Stimulated activated CD8-positive, alpha-beta memory T cell treated with anti-CD3 and anti-CD28 coated beads, Interleukin-7, amount 100 ng/mL, for 4 hours (primary cell): ENCODE measurements at places on chromosomes 4 and X.

GRCh38 chr4:96730432-96730831, 890.5 kb downstream of the PDHA2 start:
- no peak for DNase-seq

DNA sequence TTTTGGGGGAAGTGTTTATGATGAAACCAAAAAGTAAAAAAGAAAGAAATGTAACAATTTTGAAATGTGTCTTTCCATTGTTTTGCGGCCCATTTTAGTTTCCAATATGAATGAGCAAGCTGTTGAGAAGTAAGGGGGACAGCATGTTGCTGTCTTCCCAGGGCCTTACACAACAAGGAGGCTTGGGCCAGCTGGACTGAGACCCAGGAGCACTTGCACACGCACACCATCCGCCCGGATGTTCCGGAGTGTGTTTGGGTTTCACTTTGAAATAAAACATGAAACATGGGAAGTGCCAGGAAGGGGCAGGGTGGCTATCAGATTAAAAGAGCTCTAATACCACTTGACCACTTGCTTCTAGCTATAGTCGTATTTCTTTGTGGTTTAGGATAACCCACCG, 144.4 kb downstream of the NHS start:
- no peak for DNase-seq

GRCh38 chr4:11106190-11106589, 322.5 kb downstream of the HS3ST1 start:
- DNase-seq: no peak

DNA sequence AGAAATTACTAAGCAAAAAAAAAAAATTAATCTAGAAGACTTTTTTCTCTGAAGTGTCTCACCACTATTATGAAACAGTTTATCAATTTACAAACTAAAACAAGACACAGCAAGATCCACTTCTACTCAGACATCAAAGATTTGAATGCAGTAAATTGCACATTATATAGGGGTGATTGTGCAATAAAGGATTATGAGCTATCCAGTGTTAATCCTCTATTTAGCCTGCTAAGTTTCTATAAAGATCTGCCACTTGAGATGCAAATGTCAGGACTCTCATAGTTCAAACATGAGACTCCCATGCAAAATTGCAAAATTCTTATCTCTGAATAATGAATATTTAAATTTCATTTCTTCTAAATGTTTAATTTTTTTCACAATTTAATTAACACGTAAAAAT, 2.2 kb downstream of the TECRL start:
- no peak for DNase-seq

DNA sequence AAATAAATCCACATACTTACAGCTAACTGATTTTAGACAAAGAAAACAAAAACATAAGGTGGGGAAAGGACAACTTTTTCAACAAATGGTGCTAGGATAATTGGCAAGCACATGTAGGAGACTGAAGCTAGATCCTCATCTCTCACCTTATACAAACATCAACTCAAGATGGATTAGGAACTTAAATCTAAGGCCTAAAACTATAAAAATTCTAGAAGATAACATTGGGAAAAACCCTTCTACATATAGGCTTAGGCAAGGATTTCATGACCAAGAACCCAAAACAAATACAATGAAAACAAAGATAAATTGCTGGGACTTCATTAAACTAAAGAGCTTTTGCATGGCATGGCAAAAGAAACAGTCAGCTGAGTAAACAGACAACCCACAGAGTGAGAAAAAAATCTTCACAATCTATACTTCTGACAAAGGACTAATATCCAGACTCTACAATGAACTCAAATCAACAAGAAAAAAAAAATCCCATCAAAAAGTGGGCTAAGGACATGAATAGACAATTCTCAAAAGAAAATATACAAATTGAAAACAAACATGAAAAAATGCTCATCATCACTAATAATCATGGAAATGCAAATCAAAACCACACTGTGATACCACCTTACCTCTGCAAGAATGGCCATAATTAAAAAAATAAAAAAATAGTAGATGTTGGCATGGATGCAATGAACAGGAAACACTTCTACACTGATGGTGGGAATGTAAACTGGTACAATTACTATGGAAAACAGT, 14.1 kb upstream of the AFP start:
- no peak for DNase-seq

- DNase-seq: no peak
These were observed 52.4 kb downstream of the DLG3 start for GRCh38 chrX:70497026-70497425.

DNA sequence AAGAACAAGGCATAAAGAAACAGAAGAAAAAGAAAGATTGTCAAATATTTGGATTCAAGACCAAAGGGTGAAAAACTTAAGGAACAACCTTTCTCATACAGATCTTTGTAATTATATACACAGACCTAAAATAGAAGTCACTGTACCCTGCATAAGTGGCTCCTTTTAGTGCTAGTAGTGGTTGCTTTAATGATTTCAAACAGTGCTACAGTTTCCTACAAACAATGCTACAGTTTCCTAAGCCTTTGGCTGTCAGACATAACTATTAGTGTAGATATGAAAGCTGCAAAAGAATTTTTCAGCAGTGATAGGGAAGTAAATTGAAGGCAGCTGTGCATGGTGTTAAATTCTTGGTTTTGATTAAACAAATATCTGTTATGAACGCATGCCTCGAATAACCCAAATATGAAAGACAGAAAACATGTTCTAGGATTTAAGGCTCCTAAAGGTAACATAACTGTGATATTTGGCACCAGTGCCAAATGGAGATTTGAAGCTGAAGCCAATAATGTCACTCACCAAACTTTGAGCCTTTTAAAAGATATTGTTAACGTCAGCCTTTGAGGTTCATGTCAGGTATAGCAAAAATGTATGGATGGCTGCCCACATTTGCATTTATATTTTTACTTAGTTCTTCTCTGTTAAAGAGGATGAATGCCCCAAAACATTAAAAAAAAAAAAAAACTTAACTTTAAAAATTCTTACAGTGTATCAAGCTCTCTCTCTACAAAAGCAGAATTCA, 36.6 kb downstream of the SMARCAD1 start:
- no peak for DNase-seq

DNA sequence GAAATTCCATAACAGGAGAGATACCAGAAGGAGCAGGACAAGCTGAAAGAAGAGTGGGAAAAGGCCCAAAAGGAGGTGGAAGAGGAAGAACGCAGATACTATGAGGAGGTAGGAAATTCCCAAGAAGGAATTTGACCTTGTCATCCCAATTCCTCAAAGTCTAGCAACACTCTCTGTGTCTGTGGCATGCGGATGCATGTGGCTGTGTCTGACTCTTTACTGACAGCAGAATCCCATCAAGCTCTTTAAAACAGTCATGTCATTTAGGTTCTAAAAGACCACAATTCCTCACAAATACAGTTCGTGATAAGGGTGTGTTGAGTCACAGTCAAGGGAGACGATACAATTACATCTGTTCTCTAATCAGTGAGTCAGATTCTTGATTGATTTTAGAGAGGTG, 68.5 kb downstream of the PHOX2B start:
- DNase-seq: no peak

- no peak for DNase-seq
These were observed 90.4 kb upstream of the VCX3B start for GRCh38 chrX:8374041-8374825.

DNA sequence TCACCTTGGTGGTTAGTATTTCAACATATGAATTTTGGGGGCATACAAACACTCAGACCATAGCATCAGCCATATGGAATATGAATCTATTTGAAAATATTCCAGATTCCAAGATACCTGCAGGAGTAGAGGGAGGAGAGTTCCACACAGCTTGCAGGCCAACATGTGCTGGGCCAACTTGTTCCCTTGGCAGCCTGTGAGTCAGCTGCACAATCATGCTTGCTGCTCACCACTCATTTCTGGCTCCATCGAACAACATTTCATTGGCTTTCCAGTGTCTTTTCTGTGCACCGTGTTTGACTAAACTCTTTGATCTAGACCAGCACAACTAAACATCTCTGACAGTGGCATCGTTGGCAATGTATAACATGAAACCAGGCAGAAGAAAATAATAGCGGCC, 282.5 kb upstream of the RASGEF1B start:
- no peak for DNase-seq

DNA sequence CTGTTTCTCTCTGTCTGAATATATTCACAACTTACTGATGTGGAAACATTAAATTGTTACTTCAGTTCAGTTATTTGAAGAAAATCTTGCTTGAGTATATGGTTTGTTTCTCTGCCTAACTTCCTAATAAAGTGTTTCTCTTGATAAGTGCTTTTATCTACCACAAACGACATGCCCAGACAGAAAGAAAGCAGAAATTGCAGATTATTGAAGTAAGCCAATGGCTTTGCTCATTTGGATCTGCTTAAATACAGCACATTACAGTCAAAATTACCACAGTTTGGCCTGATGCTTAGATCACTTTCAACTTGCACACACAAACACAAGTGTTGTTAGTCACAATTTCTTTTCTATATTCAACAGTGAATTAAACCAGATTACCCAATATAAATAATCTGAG, 68.0 kb downstream of the ATOH1 start:
- DNase-seq: no peak
